Fibroblast of the aortic adventitia (primary cell): ENCODE measurements at places on chromosomes 16 and 17. TPM values are rescaled to one million over a fixed set of nuclear protein-coding genes. Genes with fewer than 3 reads are reported as not detected.

GRCh38 chr17:2736956-2737355 is 12.5 kb downstream of the CCDC92B start:
- no peak for DNase-seq

DNA sequence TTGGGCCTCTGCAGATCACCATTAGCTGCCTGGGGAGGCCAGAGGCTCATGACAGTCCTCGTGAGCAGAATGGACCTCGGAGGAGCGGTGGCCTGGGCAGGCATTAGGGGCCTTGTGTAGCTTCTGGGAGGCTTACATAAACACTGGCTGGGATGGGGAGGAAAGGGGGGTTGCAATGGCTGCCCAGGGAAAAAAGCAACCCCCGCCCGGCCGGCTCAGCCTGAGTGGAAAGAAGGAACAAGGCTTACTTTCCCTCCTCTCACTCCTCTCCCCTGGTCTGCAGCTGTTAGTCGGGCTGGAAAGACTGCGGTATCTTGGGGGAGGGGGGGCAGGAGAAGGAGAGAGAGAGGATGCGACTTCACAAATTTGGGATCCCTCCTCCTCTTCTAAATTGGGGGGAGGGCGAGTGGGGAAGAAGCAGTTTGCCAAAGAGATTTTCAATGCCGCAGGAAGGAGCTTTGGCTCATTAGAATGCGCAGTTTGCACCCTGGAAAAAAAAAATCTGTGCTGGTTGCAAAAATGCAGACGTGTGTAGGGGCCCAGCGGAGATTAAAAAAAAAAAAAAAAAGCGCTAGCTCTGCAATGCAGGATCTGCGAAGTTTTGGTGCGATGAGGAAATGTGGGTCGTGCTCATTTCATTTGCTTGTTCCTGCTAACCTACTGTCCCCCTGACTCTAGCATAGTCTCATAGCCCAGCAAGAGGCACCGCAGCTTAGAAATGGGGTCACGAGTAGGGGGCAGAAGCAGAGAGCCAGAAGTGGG is 6.6 kb upstream of the NR1D1 start:
- peak; percentile 46 for DNase-seq

DNA sequence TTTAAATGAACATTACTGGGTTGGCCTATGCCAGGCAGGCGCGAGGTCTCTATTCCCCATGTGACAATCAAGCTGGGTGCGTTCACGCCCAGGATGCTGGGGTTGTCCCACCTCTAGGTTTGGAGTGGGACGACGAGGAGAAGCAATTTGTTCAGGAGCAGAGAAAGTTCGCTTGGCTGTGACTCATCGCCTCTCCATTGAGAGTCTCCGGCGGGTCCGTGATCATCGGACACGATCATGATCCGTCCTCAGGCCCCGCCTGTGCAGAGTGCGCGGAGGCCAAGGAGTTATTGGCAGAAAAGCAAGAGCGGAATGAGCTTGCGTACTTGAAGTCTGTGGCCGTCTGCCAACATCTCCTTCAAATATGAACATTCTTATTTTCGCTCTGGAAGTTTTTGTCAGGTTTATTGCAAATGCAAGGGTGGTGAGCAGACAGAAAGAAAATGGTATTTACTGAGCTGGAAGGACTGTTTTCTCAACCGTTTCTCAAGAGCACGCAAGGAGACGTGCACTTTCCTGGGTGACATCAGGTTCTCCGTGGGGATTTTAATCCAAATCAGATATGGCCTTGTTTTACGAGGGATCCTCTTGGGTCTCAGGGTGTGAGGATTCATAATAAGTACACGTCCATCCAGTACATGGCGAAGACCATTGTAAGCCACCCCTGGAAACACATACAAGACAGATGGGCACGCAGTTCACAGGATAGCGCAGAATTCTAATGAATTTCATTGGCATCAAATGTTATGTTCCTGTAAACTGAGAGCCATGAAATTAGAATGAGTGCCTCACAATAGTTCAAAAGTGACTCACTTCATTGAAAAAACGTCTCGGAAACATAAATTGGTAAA is 70.1 kb upstream of the CREBBP start:
- peak; percentile 99 for DNase-seq

DNA sequence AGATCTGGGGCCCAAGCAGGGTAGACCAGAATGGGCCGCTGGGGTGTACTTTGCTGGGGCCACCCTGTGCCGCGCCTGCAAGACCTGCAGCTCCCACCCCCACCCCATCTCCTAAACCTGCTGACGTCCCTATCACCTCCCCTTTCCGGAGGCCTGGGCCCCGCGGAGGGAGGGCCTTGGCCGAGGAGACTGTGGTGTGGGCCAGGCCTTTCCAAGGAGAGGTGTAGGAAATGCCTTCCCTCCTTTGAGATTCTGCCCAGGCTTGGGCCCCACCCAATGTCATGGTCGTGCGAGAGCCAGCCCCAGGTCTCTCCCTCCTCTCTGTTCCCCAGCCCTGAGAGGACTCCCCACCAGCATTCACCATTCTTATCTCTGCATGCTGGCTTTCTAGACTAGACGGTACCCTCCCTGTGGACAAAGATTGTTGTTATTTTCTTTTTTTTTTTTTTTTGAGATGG is 3.9 kb upstream of the WFIKKN2 start:
- peak; percentile 37 for DNase-seq

GRCh38 chr17:49078248-49078647 is 54.3 kb upstream of the B4GALNT2 start:
- DNase-seq, result no peak

DNA sequence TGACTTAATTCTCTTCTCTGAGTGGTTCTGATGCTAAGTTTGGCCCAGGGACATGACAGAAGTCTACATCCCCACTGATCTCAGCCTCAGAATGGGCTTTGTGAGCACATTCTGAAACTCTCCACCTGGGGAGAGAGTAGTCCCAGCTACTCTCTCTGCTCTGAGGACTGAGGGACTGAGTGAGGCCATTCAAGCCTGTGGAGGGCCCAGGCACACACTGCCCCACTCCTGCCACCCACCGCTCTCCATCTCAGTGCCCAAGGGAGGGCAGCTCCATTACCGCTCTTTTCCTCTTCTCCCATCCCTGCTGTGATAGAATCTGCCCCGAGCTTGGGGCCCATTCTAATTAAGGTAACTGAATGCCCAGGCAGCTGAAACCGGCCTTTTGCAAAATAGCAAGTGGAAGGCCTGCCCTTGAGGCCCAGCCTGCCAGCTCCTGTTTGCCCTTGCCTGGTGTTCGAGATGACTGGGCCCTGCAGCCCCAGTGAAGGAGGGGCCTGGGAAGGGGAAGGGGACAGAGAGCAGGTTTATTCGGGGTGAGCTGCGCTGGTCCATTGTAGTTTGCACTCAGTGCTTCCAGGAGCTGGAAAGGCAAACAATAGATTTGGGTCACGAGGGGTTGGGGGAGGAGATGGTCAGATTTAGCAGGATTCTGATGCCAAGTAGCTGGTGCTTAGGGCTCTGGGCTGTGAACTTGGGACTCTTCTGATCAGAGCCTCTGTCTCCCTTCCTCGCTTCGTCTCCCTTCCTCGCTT is 76.2 kb downstream of the RAB11FIP4 start:
- no peak for DNase-seq

- no peak for DNase-seq
Measured at GRCh38 chr17:4717791-4718190, 7.4 kb downstream of the ARRB2 start.

DNA sequence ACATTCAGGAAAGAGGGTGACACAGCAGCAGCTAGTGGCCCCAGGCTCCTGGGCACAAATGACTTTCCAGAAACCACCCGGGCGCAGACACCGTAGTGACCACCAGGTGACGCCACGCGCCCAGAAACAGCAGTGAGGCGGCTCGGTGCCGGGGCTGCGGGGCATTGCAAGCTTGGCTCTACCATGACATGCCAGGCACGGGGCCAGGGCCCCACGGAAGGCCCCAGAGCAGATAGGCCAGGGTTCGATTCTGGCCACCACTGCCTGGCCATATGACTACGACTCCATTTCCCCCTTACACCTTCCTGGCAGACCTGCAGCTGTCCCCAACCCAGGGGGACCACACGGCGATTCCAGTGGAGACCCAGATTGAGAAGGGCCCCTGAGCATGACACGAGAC is 6.7 kb downstream of the RHBDF1 start:
- DNase-seq, result peak; percentile 75

GRCh38 chr17:68298601-68299000 is 7.3 kb downstream of the ARSG start:
- no peak for DNase-seq

DNA sequence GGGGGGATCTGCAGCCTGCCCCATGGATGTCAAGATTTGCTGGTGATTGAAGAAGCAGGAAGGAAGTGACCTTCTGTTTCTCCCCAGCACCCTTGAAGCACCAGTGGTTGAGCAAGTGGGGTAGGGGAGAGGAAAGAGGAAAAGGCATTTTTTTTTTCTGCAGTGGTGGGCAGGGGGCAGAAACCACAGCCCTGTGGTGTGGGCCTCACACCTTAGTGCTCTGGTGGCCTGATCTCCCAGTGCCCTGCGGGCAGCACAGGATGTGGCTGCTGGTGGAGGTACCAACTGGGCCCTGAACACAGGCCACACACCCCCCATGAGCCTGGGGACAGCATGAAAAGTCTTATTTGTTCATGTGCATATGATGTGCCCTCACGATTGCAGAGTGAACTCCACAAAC is 7.1 kb downstream of the ITGAD start:
- no peak for DNase-seq

GRCh38 chr17:65259281-65259680 is 122.1 kb downstream of the RGS9 start:
- DNase-seq, result no peak

DNA sequence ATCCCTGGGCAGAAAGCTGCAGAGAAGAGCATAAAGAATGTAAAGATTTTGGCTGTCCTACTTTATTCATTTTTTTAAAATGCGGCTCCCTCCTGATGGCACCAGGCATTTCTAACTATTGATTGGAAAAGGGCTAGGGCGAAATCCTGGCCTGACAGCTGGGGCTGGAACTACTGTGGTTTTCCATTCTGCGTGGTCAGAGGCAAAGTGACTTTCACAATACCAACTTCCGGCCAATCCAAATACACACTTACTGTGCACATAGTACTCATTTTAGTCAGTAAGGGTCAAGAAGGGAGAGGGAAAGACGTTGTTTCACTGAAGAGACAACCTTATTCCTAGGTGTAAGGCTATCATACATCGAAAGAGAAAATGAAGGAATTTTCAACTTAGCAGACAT is 113.8 kb upstream of the PMFBP1 start:
- DNase-seq, result no peak

- DNase-seq, result peak; percentile 24
Measured at GRCh38 chr17:1495265-1495989, 2.9 kb upstream of the MYO1C start.

- no peak for DNase-seq
Measured at GRCh38 chr17:30915833-30916611, 5.7 kb upstream of the ADAP2 start.

GRCh38 chr16:76197900-76198299 is 79.3 kb upstream of the CNTNAP4 start:
- DNase-seq, result no peak

DNA sequence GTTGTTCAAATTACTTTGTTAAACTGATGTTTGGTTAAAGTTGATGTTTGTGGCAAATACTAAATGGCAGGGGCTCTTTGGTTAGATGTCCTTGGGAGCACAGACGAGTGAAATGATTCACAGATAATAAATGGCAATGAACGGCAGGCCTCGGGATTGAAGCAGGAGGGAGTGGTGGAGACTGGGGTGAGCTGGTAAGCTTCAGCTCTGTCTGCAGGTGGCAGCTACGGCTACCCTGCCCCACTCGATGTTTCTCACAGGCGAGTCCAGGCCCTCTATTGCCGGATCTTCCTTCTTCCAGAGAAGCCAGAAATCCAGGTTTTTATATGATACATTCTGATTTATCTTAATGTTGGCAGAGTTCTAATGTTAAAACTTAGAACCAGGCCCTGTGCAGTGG is 144.8 kb upstream of the CACNG5 start:
- no peak for DNase-seq

GRCh38 chr17:83186226-83186625 is 106.8 kb downstream of the METRNL start:
- DNase-seq, result no peak

DNA sequence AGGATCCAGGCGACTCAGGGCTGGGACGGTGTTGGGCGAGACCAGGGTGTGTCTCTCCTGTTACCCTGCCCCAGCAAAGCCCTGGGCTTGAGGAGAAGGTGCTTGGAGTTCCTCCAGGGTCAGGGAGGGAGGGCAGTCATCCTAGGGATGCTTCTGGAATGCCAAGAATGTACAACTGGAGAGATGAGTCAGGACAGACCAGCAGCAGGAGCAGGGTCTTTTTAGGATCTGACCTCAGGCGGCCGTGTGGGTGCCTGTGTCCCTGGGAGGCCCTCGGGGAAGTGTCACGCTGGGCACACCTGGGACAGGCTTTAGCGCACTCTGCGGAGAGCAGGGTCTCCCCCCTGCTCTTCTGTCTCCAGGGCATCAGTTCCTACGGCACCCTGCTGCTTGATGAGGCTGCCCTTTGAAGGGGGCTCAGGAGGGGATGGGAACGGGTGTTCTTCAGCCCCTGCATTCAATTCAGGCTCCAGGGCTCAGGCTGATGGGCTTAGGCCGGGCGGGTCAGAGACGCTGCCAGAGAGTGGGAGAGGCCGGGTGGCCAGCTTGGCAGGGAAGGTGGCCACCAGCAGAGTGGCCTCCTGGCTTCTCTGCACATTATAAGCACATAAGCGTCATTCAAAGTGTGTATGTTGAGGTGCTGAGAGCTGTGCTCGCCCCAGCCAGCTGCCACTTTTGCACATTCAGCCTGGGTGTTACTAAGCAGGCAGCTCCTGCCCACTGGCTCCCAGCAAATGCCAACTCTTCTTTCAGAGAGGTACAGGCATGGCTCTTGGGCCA is 8.4 kb upstream of the MTSS2 start:
- peak; percentile 72 for DNase-seq

DNA sequence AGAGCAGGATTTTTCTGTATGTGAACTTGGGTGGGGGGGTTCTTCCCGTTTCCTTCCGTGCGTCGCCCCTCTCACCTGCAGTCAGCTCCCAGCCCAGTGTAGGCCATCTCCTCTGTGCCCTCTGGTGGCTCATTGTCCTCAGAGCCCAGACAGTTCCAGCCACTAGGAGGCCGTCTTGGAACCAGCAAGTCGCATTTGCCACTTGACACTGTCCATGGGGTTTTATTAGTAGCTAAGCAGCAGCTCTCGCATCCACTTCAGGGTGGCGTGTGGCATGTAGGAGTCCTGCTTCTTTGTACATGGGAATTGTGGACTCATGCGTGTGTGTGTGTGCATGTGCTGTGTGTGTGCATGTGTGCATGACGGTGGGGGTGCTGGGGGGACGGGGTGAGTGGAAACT is 74.0 kb downstream of the SEC14L1 start:
- DNase-seq, result peak; percentile 34

GRCh38 chr17:49497148-49498028 is 2.3 kb downstream of the NGFR start:
- no peak for DNase-seq

Gene EVPL
- not detected in 2 replicates for total RNA-seq

Gene TBC1D3K
- total RNA-seq, result not detected in 2 replicates

Gene SNTB2
- total RNA-seq, result 23.8 and 40.6 TPM in 2 replicates

Gene SNF8
- 72.6 and 89.5 TPM in 2 replicates for total RNA-seq

Gene TSR1
- total RNA-seq, result 24.2 and 44.5 TPM in 2 replicates

Gene FBXW10
- total RNA-seq, result under 0.01 TPM in 1 of 2 replicates, not detected in the other

Gene EFCAB5
- total RNA-seq, result 0.36 and 1.3 TPM in 2 replicates

Gene IL17C
- not detected in 2 replicates for total RNA-seq

Gene TBC1D3I
- total RNA-seq, result 0.09 TPM in 1 of 2 replicates, not detected in the other

Gene CTRB1
- total RNA-seq, result not detected in 2 replicates
